ENCODE measurements at places on chromosomes 2 and 18. TPM values are rescaled to one million over a fixed set of nuclear protein-coding genes. Genes with fewer than 3 reads are reported as not detected.

The LDAH gene
- 10.1 TPM for total RNA-seq

DNA sequence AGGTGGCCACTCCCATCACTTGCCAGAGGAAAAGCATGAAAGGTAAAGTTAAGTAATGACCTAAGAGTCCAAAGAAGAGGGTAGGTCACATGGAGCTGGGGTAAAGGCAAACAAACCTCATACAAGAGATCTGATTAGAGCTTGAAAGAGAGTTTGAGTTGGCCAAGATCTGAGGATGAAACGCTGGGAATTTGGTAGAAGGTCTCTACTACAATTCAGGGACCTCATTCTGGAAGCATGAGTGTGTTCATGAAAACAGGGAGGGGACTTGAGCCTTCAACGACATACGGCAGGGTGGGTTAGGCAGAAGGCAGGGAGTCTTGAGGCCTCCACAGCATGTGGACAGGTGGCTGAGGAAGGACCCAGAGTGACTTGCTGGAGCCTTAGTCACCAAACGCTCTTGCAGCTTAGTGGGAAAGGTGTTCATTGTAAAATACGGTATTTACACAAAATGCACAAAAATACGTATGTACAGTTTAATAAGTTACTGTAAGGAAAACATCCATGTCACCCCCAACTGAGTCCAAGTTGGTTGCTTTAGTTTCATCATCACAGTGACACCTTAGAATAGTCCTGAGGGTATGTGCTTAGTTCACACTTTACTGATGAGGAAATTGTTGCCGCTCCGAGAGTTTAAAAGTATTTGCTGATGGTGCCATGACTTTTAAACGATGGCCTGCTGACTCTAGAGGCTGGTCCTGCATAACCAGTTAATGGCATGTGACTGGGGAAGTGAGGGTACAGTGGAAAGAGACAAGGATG is 5.0 kb upstream of the FARP2 start:
- no peaks in the 10 kb centered on the region for H3K27me3 ChIP-seq
- H3K4me1 ChIP-seq: peaks cover 9% of the 10 kb centered on the region
- no peak for DNase-seq

The ANKRD30B gene
- not detected for total RNA-seq

DNA sequence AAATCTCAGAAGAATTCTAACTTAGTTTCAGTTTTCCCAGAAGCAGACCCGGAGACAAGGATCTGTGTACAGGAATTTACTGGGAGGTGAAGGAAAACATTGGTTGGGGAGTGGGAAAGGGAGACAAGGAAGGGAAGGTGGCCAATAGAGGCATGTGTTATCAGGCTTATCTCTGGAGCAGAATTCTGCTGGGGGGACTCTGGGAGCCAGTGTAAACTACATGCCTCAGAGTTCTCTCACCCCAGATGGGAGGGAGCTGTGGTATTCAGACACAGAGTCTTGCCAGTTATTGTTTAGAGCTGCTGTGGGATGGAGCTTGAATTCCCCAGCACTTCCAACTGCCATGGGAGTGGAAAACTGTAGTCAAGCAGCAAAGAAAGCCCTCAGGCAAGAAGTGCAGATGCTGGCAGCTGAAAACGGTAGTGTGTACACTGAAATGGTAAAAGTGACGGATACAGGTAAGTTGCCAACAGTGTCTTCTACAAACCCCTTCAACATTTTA is 19.0 kb downstream of the DNPEP start:
- H3K27ac ChIP-seq: peak overlapping the region; percentile 65
- DNase-seq: no peak
- peaks cover 14% of the 10 kb centered on the region for H3K4me1 ChIP-seq
- H3K27me3 ChIP-seq: no peaks in the 10 kb centered on the region
- H3K4me3 ChIP-seq: no peak overlapping the region
- peaks cover 6% of the 10 kb centered on the region for H3K36me3 ChIP-seq

- no peak overlapping the region for H3K27ac ChIP-seq
- H3K36me3 ChIP-seq: no peaks in the 10 kb centered on the region
- no peak overlapping the region for H3K4me3 ChIP-seq
- H3K27me3 ChIP-seq: peaks cover 44% of the 10 kb centered on the region
- peaks cover 2% of the 10 kb centered on the region for H3K4me1 ChIP-seq
Observed at GRCh38 chr18:79387214-79387613, 8.5 kb upstream of the NFATC1 start.

DNA sequence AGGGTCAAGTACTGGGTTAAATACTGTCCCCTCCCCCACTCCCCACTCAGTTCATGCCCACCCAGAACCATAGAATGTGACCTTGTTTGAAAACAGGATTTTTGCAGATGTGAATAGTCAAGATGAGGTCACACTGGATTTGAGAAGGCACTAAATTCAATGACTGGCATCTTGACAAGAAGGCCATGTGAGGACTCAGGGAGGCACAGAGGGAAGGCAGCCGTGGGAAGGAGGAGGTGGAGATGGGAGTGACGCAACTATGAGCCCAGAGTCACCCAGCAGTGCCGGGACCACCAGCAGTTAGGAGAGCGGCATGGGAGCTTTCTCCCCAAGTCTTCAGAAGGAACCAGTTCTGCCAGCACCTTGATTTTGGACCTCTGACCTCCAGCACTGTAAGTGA is 257.3 kb downstream of the BCL2 start:
- no peaks in the 10 kb centered on the region for H3K27me3 ChIP-seq
- H3K27ac ChIP-seq: no peak overlapping the region
- H3K4me3 ChIP-seq: no peak overlapping the region
- DNase-seq: no peak

DNA sequence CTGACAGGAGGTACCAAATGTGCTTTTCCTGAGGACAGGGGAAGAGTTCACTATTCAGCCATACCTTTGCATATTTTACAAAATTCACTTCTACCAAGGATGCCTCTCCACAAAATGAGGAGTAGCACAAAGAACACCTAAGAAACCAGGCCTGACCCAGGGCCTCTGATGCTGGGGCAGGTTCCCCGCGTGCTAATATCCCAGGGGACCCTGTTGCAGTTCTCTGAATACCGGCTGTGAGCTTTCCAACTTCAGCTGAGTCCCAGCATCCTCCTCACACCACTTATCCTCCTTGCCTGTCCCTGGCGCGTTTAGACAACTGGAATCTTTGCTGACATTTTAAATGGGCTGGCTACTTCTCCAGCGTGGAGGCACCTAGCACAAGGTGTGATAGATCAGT is 142.3 kb downstream of the BCL2 start:
- H3K36me3 ChIP-seq: no peaks in the 10 kb centered on the region
- no peak overlapping the region for H3K4me3 ChIP-seq
- no peak overlapping the region for H3K27ac ChIP-seq
- no peak for DNase-seq
- no peaks in the 10 kb centered on the region for H3K27me3 ChIP-seq

- H3K27ac ChIP-seq: no peak overlapping the region
- DNase-seq: no peak
- no peaks in the 10 kb centered on the region for H3K27me3 ChIP-seq
- no peaks in the 10 kb centered on the region for H3K4me1 ChIP-seq
- no peaks in the 10 kb centered on the region for H3K36me3 ChIP-seq
- no peak overlapping the region for H3K4me3 ChIP-seq
Observed at GRCh38 chr2:221635949-221636348, 63.8 kb upstream of the EPHA4 start.

The MROH2A gene
- total RNA-seq: not detected

GRCh38 chr2:6196449-6196848 is 504.3 kb downstream of the SOX11 start:
- no peaks in the 10 kb centered on the region for H3K4me1 ChIP-seq
- H3K27ac ChIP-seq: no peak overlapping the region
- H3K27me3 ChIP-seq: no peaks in the 10 kb centered on the region
- no peaks in the 10 kb centered on the region for H3K36me3 ChIP-seq
- no peak for DNase-seq
- H3K4me3 ChIP-seq: no peak overlapping the region

The HIBCH gene
- 30.4 TPM for total RNA-seq

The TOGARAM2 gene
- 2.1 TPM for total RNA-seq

DNA sequence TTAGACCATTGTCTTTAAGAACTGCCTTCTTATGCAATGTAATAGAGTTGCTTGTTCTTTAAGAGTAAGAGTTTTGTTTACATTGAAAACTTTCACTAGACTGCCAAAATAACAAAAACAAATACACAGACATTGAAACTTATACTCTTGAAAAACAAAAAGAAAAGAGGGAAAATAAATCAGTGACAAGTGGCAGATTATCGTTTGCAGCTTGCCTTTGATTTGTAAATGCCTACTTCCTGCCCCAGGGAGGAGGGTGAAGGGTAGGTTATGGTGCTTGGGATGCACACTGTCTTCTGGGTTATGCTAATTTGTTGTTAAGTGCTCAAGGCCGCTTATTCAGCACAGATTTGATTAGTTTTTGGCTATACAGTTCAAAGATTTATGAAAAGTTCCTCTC is 198.7 kb downstream of the TGIF1 start:
- H3K4me3 ChIP-seq: no peak overlapping the region
- H3K4me1 ChIP-seq: peaks cover 12% of the 10 kb centered on the region
- no peaks in the 10 kb centered on the region for H3K36me3 ChIP-seq
- no peaks in the 10 kb centered on the region for H3K27me3 ChIP-seq
- no peak overlapping the region for H3K27ac ChIP-seq
- no peak for DNase-seq

GRCh38 chr2:127054604-127054930 is 52.4 kb downstream of the BIN1 start:
- H3K27me3 ChIP-seq: no peaks in the 10 kb centered on the region
- H3K27ac ChIP-seq: no peak overlapping the region
- H3K36me3 ChIP-seq: peaks cover 10% of the 10 kb centered on the region
- no peak for DNase-seq
- peaks cover 7% of the 10 kb centered on the region for H3K4me1 ChIP-seq

The CHMP1B gene
- total RNA-seq: 88.0 TPM

DNA sequence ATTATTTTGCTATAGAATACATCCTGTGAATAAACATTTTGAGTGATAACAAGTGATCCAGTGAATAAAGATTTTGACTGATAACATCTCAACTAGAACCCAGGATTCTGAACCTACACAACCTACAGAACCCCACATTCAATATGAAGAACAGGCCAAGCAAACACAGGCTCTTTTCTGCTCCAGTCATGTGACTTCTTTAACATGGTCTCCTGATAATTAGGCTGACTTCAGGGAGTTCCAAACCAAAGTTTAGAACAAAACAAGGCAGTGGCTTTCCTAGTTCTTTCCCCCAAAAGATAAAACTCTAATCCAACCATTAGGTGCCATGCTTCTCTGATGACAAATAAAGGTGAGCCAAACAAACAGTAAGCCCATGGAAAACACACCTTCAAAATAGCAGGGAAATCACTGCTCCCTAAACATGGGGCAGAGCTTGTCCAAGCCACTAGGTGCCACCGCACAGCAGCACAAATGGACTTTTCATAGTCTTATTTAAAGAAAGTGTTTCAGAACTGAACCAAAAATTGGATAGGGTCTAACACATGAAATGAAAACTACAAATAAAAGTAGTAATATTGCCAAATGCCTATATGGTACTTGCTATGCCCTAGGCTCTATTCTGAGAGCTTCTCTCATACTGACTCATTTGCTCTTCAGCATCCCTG is 95.3 kb downstream of the EVA1A start:
- no peaks in the 10 kb centered on the region for H3K4me1 ChIP-seq
- H3K4me3 ChIP-seq: no peak overlapping the region
- no peaks in the 10 kb centered on the region for H3K36me3 ChIP-seq
- no peak for DNase-seq

DNA sequence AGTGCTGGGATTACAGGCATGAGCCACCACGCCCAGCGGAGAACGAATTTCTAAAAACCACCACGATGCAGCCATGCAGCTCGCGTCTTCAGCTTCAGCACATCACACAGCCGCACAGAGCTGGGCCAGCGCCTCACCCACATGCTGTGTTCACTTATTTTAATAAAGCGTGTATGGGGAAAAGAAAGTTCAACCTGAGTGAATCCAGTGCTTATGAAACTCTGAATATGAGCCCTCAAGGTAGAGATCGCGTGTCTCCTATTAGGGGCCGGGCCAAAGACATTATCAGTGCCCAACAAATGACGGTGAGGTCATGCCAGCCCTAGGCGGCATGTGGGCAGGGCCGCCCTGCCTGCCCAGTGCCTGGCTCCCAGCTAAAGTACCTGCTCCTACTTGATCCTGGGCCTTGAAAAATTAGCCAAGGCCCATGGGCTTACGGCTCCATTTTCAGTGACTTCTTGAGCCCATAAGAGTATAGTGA is 44.3 kb downstream of the SPRED2 start:
- no peak for DNase-seq
- H3K27me3 ChIP-seq: no peaks in the 10 kb centered on the region
- H3K4me1 ChIP-seq: peaks cover 48% of the 10 kb centered on the region
- H3K27ac ChIP-seq: peak overlapping the region; percentile 46

The VIL1 gene
- total RNA-seq: 0.85 TPM

GRCh38 chr2:20425884-20426283 is 21.0 kb upstream of the RHOB start:
- peaks cover 80% of the 10 kb centered on the region for H3K4me1 ChIP-seq
- H3K27ac ChIP-seq: peak overlapping the region; percentile 49
- H3K36me3 ChIP-seq: no peaks in the 10 kb centered on the region

The RIT2 gene
- total RNA-seq: not detected

The LRP1B gene
- total RNA-seq: 1.6 TPM

The SRD5A2 gene
- not detected for total RNA-seq

DNA sequence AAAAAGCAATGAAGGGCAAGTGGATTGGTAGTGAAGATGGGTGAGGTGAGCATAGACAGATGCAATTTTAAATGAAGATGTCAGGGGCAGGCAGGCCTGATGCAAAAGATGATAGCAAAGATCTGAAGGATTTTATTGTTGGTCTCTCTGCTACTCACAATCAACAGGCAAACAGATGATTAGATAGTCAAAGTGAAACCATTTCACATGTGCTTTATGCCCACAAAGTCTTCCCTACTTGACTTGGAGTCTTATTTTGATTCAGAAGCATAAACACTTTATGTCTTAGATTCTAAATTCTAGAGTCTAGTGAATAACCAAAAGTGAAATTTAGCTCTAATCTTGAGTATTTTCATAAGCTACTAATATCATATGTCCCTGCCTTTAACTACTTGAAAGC is 153.8 kb upstream of the HNRNPA3 start:
- H3K4me1 ChIP-seq: no peaks in the 10 kb centered on the region
- no peak overlapping the region for H3K27ac ChIP-seq
- no peaks in the 10 kb centered on the region for H3K36me3 ChIP-seq

The LRRC30 gene
- not detected for total RNA-seq

The INPP5D gene
- 14.5 TPM for total RNA-seq

DNA sequence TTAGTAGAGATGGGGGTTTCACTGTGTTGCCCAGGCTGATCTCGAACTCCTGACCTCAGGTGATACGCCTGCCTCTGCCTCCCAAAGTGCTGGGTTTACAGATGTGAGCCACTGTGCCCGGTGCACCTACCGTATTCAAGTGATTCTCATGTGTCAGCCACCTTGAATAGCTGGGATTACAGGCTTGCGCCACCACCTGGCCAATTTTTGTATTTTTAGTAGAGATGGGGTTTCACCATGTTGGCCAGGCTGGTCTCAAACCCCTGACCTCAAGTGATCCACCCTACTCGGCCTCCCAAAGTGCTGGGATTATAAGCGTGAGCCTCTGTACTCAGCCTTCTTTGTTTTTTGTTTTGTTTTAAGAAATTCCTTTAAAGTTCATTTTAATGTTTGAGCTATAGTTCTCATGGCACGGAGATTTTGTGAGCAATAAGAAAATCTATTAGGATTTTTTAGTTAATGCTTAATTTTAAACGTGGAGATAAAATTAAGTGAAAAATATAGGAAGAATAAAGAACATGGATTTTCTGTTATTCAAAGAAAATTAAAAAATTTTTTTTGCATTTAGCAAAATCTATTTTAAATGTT is 242.6 kb downstream of the PHLPP1 start:
- no peak overlapping the region for H3K27ac ChIP-seq
- no peak for DNase-seq
- no peak overlapping the region for H3K4me3 ChIP-seq
- H3K36me3 ChIP-seq: peaks cover 12% of the 10 kb centered on the region

The HOXD1 gene
- 0.89 TPM for total RNA-seq

The OR6B2 gene
- total RNA-seq: not detected
